ENCODE measurements at places on chromosomes 12 and 14. TPM values are rescaled to one million over a fixed set of nuclear protein-coding genes. Genes with fewer than 3 reads are reported as not detected.
A peak's percentile ranks its signal among the peaks of the same experiment; 100 is the strongest.

DNA sequence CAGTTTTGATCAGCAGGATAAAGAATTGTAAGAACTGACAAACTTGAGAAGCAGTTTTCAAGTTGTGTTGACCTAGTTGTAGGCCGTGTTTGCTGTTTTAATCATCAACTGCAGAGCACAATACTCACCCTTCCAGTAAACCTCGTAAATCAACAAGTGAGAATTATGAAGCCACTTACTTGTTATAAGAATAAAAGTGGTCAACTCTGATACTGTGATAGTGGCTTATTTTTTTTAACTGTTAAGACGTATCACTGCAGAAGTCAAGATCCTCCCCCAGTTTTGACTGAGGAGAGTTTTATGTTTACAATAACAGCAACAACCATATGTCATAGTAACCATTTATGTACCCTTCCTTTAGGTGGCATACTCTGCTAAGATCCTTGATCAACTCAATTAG is 100.8 kb upstream of the DACT1 start:
- H3K27ac ChIP-seq: no peak overlapping the region
- H3K36me3 ChIP-seq: no peaks in the 10 kb centered on the region
- no peaks in the 10 kb centered on the region for H3K4me1 ChIP-seq
- no peak for DNase-seq
- H3K4me3 ChIP-seq: no peak overlapping the region

The PIWIL1 gene
- total RNA-seq: not detected

GRCh38 chr14:44854114-44854513 is 107.6 kb downstream of the KLHL28 start:
- peak; percentile 6 for DNase-seq
- no peaks in the 10 kb centered on the region for H3K36me3 ChIP-seq
- H3K4me1 ChIP-seq: no peaks in the 10 kb centered on the region
- H3K27ac ChIP-seq: no peak overlapping the region
- no peak overlapping the region for H3K4me3 ChIP-seq

The SCNN1A gene
- 0.86 TPM for total RNA-seq

GRCh38 chr12:121095544-121096198 is 37.0 kb upstream of the P2RX7 start:
- no peaks in the 10 kb centered on the region for H3K36me3 ChIP-seq
- peaks cover 30% of the 10 kb centered on the region for H3K4me1 ChIP-seq
- DNase-seq: peak; percentile 75
- no peak overlapping the region for H3K27ac ChIP-seq
- H3K4me3 ChIP-seq: peak overlapping the region; percentile 48

- no peaks in the 10 kb centered on the region for H3K36me3 ChIP-seq
- no peaks in the 10 kb centered on the region for H3K27me3 ChIP-seq
- no peak overlapping the region for H3K27ac ChIP-seq
- H3K4me1 ChIP-seq: no peaks in the 10 kb centered on the region
Measured at GRCh38 chr12:63893170-63893569, 48.7 kb downstream of the SRGAP1 start.

DNA sequence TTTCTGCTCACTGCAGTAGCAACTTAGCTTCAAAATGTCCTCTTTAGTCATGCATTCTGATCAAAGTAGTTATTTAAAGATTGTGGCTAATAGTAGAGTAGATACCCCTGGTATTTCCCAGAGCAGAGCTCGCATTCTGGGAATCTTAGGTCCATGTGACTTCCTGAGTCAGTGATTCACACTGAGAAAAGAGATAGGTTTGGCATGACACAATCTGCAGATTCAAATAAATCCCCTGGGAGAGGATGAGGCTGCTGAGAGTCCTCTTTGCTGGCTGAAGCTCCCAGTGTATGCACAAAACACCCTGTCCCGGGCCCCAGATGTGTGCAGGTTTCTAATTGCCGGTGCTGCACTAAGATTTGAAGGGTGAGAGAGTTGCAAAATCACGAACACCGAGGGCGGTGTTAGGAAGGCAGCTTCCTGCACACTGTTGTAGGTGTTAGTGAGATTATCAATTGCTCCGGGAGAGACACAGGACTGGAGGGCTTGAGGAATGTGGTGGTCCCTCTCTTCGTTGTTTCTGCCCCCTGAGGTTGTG is 233.2 kb downstream of the NRXN3 start:
- no peaks in the 10 kb centered on the region for H3K36me3 ChIP-seq
- no peak for DNase-seq
- no peak overlapping the region for H3K4me3 ChIP-seq
- H3K27me3 ChIP-seq: peaks cover 1% of the 10 kb centered on the region

DNA sequence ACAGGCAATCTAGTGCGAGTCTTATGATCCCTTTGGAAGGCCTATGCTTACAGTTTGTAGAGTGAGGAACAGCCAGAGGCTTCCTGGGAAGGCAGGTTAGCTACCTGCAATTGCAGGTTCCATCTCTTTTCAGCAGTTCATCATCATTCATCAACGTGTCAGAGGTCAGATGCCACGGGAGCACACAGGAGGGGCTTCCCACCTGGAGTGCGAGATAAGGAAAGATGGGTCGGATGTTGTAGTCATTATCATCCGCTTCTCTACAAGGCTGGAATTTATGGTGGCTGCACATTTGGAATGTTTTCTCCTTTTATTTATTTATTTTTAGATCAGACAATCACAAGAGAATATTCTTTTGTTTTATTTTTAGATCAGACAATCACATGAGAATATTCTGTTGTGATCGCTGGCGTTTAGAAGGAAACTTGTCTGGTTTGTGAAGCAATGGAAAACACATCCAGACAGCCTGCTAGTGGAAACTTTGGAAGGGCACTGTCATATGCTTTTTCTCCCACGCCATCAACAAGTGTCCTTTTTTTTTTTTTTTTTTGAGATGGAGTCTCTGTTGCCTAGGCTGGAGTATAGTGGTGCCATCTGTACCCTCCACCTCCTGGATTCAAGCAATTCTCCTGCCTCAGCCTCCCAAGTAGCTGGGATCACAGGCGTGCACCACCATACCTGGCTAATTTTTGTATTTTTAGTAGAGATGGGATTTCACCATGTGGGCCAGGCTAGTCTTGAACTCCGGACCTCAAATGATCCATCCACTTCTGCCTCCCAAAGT is 1.9 kb upstream of the BICD1 start:
- DNase-seq: no peak
- H3K27me3 ChIP-seq: no peaks in the 10 kb centered on the region
- no peak overlapping the region for H3K27ac ChIP-seq
- H3K4me1 ChIP-seq: peaks cover 26% of the 10 kb centered on the region

The SYNDIG1L gene
- not detected for total RNA-seq

GRCh38 chr14:66649498-66649897 is 141.6 kb downstream of the GPHN start:
- no peak overlapping the region for H3K27ac ChIP-seq
- DNase-seq: peak; percentile 51
- H3K36me3 ChIP-seq: no peaks in the 10 kb centered on the region
- H3K4me1 ChIP-seq: peaks cover 6% of the 10 kb centered on the region

The PMEL gene
- 0.69 TPM for total RNA-seq

- no peaks in the 10 kb centered on the region for H3K27me3 ChIP-seq
- no peaks in the 10 kb centered on the region for H3K36me3 ChIP-seq
Measured at GRCh38 chr12:2561367-2561766, 233.4 kb upstream of the FKBP4 start.

DNA sequence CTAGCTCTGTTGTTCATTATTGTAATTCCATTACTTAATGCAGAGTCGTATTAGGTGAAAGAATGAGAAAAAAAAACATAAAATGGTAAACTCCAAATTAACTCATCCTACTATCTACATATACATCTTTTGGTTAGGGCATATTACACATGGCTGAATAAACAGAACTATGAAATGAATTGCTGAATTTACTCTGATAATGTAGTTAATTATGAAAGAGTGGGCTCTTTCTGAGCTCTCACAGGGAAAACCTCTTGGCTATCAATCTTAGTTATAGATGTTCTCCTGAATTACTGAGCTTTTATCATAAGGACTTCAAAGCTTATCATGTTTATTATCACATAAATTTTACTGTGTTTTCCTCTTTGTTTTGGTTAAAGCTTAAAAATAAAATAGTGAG is 798.5 kb upstream of the MDGA2 start:
- H3K36me3 ChIP-seq: no peaks in the 10 kb centered on the region
- no peak overlapping the region for H3K27ac ChIP-seq
- H3K4me1 ChIP-seq: no peaks in the 10 kb centered on the region
- no peaks in the 10 kb centered on the region for H3K27me3 ChIP-seq
- no peak for DNase-seq

The LIN7A gene
- 0.25 TPM for total RNA-seq

The CLEC4A gene
- total RNA-seq: 1.4 TPM

- peak overlapping the region; percentile 41 for H3K27ac ChIP-seq
- H3K4me3 ChIP-seq: no peak overlapping the region
- H3K4me1 ChIP-seq: no peaks in the 10 kb centered on the region
Measured at GRCh38 chr14:22106700-22107697, 433.4 kb upstream of the OR4E1 start.

The PAH gene
- total RNA-seq: not detected

DNA sequence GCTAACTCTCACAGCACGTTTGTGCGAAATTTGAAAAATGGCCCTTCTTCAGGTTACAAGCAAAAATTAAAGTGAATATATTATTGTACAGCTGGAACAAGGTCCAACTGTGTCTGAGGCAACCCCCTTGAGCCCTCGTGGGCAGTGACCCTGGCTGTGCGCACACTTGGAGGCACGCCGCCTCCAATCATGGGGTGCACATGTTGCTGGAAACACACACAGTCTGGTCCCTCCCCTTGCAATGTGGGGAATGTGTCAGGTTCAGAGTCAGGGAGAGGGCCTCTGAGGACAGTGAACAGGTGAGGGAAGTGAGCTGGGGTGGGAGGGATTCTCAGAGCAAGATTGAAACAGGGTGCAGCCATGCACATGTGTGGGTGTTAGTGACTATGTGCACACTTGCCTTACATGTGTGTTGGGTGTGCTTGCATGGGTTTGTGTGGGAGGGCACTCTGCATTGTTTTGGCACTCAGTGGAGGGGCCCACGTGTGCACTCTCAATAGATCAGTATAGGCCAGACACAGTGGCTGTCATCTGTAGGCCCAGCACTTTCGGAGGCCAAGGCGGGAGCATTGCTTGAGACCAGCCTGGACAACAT is 9.6 kb downstream of the TSPAN9 start:
- H3K36me3 ChIP-seq: no peaks in the 10 kb centered on the region
- no peaks in the 10 kb centered on the region for H3K27me3 ChIP-seq
- H3K27ac ChIP-seq: no peak overlapping the region
- no peaks in the 10 kb centered on the region for H3K4me1 ChIP-seq

DNA sequence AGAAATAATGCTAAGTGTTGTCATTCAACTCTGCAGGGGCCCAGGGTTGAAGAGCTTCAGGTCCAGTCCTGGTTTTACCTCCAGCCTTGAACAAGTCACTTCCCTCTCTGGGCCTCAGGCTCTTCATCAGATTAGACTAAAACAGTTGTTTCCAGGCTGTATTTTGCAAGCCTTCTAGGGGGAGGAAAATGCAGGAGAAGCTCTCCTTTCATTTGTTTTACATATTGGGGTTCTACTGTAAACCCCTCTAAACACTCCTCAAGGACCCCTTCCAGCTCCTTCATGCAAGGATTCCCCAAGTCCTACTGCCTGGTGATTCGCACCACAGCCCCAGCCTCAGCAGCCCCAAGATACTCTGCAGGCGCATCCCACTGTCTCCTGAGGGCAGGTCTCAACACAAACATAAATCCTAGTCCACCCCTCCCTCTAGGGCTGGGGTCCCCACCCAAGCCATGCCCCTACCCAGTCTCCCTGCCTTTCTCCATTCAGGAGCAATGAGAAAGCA is 2.7 kb downstream of the SDR9C7 start:
- H3K27me3 ChIP-seq: no peaks in the 10 kb centered on the region
- no peak overlapping the region for H3K4me3 ChIP-seq
- DNase-seq: no peak
- H3K36me3 ChIP-seq: no peaks in the 10 kb centered on the region

GRCh38 chr14:91573528-91573893 is 63.4 kb upstream of the PPP4R3A start:
- H3K4me1 ChIP-seq: peaks cover 7% of the 10 kb centered on the region
- no peak for DNase-seq

DNA sequence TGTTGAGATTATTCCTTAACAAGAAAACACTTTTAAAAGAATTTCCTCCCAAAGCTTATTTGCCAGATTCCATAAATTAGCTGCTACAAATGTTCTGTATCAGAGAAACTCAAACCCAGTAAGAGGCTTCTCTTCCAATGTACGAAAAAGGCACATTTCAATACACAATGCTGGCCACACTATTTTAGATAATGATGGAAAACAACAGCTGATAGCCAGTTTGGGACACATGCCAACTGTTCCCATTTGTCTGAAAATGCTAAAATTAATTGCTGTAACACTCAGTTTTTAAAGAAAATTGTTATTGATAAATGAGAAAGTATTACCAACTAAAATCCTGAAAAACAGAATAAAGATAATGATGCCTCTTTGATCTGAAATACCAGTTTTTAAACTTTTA is 4.4 kb downstream of the CFL2 start:
- H3K4me3 ChIP-seq: no peak overlapping the region

DNA sequence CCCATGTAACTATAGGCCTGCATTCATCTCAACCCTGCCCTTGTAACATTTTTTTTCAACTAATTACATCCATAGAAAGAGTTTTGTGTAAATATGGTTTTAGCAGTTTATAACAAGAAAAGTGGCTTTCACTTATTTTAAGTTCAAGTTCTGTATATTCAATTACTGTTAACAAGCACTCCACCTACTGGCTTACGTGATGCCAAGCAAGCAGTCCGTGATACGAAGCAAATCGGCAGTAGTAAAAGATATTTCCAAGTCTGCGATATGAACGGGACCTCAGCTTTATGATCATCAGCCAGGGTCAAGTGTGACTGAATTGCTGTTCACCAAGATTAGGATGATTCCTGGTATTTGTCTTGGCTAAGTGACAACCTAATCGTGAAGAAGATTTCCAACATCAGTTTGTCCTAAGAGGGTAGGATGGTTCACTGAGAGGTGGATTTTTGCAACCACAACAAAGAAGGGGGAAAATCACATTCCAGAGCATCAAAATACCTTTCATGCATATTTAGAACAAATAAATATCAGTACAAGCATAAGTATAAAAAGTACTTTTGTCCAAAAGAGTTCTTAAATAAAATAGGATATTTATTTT is 456.2 kb downstream of the FOXG1 start:
- H3K4me3 ChIP-seq: no peak overlapping the region
- no peak overlapping the region for H3K27ac ChIP-seq
- H3K4me1 ChIP-seq: no peaks in the 10 kb centered on the region
- DNase-seq: no peak

The EIF2S3B gene
- total RNA-seq: 0.62 TPM

- no peaks in the 10 kb centered on the region for H3K36me3 ChIP-seq
- H3K27ac ChIP-seq: no peak overlapping the region
- H3K4me3 ChIP-seq: no peak overlapping the region
- no peak for DNase-seq
Measured at GRCh38 chr12:108236366-108236765, 102.7 kb downstream of the CMKLR1 start.

- no peaks in the 10 kb centered on the region for H3K4me1 ChIP-seq
- no peak overlapping the region for H3K27ac ChIP-seq
Measured at GRCh38 chr14:82067221-82067875, 533.7 kb upstream of the SEL1L start.

DNA sequence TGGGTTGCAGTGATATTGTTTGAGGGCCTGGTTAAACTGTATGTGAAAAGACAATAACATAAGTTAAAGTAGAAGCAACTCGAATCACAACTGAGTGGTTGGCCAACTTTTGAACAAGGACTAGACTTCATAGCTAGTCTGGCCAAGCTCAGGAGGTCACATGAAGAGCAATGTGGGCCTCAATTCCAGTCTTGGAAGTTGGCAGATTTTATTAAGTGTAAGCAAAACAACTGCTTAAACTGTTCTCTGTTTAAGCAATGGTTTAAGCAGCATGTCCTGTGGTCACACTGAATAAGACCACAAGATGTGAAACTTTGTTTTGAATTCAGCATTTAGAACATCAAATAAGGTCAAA is 100.4 kb downstream of the TMTC3 start:
- H3K4me3 ChIP-seq: no peak overlapping the region
- H3K27ac ChIP-seq: no peak overlapping the region
- no peak for DNase-seq
- no peaks in the 10 kb centered on the region for H3K36me3 ChIP-seq

Measured in CD4-positive, CD25-positive, alpha-beta regulatory T cell (primary cell).